SW 1271 (cell line): ENCODE measurements at places on chromosomes 2 and 18.

- DNase-seq: no peak
Observed at GRCh38 chr2:216431531-216431856, 19.2 kb downstream of the SMARCAL1 start.

DNA sequence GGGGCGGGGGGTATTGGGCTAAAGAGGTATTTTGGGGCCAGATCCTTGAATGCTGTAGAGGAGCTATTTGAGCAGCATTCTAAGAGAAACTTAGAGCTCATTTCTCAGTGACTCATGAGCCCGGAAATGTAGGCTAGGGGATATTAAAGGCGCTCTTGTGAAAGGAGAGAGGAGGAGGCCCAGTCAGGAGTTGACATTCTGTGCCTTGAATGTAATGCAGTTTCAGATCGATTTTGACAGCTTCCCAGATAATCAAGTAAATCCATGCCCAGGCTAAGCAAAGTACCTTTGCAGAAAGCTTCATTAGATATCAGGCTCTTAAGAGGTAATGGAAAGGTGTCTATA lies 1.5 kb downstream of the CAB39 start:
- peak; percentile 65 for DNase-seq

DNA sequence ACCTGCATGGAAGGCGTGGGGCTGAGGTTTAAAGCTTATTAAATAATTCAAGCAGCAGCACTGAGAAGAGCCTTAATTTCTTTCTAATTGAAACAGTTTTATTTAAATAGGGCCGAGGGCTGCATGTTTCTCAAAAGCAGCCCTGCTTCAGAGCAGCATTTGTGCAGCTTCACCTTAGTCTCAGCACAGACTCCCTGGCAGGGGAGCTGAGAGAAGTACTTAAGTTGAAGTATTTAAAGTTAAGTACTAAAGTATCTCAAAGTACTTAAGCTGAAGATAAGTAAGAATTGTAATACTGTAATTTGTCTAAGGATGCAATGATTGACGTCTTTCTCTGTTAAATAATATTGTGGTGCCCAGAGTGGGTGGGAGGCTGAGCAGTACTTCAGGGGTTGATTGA lies 31.4 kb downstream of the IMPA2 start:
- DNase-seq: no peak

- DNase-seq: no peak
Observed at GRCh38 chr2:83633423-83633822, 825.7 kb downstream of the SUCLG1 start.
